ENCODE measurements at places on chromosomes 12 and 14.

DNA sequence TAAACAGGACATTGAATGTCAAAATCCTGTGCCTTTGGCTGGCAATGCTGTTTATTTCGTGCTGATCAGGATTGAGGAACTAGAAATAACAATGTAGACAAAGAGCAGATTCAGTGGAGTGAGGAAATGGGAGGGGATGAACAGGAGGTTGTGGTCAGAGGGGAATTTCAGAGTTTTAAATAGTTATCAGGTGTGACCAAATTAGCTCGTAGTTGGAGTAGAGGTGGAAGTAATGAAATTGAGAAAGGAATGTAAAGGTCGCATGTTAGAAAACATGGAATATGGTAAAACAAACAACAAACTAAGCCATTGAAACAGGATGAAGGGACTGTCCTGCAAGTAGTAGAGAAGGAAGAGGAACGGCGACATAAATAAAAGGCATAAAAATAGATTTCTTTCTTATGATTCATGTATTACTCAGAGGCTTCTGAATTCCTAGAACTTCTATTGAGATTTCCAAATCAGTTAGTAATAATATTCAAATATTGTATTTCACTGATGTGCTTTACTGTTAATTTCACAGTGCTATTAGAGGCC is 9.5 kb upstream of the SAV1 start:
- no peak for DNase-seq

- DNase-seq: no peak
Observed at GRCh38 chr12:90672081-90672480, 282.9 kb downstream of the CCER1 start.

- DNase-seq: no peak
Observed at GRCh38 chr14:36717363-36717762, 55.7 kb downstream of the PAX9 start.

- no peak for DNase-seq
Observed at GRCh38 chr12:67315661-67316060, 46.5 kb downstream of the CAND1 start.

GRCh38 chr12:100717733-100718067 is 76.9 kb upstream of the ANO4 start:
- no peak for DNase-seq

- DNase-seq: no peak
Observed at GRCh38 chr14:75442166-75442565, 14.3 kb downstream of the JDP2 start.

DNA sequence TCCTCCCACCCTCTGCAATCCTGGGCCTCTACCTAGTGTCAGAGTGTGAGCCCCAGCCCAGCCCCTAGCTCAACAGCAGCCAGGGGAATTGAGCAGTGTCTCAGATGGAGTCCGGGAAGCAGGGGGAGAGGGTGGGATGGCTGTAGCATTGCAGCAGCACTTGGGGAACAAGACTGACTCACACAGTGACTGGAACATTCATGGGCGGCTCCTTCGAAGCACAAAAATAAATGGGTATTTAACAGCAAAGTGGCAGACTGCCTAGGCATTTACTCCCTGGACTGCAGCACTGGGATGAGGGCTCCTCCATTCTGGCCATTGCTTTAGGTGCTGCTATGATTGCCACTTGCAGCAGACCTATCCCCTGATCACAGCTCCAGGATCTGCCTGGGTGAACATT is 46.0 kb upstream of the STK38L start:
- no peak for DNase-seq

DNA sequence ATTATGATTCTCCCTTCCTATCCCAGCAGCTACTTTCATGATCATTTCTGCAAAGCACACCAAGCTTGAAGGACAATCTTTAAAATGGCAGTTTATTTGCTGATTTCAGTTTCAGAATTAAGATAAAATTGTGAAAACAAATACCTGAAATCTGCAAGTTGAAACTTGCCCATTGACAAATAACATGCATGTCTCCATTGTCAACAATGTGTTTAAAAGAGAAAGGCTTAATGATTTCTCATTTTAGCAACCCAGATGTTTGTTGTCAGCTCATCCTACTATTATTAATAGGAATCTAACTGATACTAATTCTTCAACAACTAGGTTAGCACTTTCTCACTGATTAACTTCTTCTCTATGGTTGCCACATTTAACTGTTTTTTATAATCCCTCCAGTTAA is 474.6 kb downstream of the PRKD1 start:
- no peak for DNase-seq
